HTR-8/SVneo (cell line): ENCODE measurements at places on chromosomes 2 and 18.
A peak's percentile ranks its signal among the peaks of the same experiment; 100 is the strongest.

GRCh38 chr2:120741571-120742561 lies 6.2 kb downstream of the GLI2 start:
- no peak for DNase-seq

DNA sequence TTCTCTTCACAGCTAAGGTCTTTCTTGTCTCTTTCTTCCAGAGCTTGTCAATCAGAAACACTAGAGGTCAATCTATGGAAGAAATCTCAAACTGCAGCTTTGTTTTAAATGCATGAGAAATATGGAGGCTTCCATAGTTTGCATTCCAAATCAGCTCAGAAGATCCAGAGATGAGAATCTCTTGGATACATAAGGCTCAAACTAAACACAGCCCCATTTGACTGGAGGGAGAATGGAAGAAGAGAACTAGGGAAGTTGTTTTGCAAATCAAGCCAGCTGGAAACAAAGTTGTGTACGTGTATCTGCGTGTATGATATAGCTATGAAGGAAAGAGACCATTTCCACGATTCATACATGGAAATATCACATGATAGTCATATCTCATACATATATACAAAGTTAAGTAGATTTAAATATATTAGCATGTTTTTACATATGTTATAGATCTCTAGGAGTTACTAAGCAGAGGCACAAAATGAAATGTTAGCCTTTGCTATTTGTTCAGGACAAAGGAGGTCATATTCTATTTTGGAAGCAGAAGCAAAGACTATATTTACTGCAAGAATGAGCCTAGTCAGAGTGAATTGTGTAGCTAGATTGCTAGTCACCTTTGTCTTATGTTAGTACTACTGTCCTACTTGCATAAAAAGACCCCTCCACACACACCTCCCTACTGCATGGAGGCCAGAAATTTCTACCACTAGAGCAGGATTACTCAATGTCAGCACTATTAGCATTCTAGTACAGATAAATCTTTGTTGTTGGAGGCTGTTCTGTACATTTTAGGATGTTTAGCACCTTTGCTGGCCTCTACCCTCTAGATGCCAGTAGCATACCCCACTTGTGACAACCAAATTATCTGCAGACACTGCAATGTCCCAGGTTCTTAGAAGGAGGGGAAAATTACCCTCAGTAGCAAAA lies 303.5 kb upstream of the CHAC2 start:
- no peak for DNase-seq

DNA sequence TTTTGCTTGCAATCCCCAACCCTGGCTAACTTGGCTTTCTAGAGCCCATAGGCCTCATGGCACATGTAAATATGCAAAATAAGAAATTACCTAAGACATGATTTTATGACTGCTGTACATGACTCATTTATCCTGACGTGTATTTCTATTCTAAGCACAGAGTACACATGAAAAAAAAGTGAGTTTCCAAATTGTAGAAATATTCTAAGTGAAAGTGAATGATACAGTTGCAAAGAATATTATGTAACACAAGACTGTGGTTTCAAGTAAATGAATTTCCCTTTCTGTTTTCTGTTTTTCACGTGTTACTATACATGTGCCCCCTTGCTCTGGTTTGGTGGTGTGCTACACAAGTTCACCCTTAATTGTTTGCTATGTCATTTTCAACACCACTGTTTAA lies 162.4 kb downstream of the LRP1B start:
- DNase-seq: no peak

GRCh38 chr2:152456262-152456661 lies 121.3 kb downstream of the FMNL2 start:
- no peak for DNase-seq

GRCh38 chr18:25244924-25245698 lies 106.9 kb downstream of the ZNF521 start:
- DNase-seq: no peak

- DNase-seq: no peak
Observed at GRCh38 chr2:167844714-167845530, 402.5 kb downstream of the STK39 start.

GRCh38 chr18:59357928-59358327 lies 1.1 kb downstream of the LMAN1 start:
- DNase-seq: peak; percentile 29

GRCh38 chr18:24972577-24972976 lies 379.4 kb downstream of the ZNF521 start:
- no peak for DNase-seq
